ENCODE measurements at places on chromosomes 16 and 17.

DNA sequence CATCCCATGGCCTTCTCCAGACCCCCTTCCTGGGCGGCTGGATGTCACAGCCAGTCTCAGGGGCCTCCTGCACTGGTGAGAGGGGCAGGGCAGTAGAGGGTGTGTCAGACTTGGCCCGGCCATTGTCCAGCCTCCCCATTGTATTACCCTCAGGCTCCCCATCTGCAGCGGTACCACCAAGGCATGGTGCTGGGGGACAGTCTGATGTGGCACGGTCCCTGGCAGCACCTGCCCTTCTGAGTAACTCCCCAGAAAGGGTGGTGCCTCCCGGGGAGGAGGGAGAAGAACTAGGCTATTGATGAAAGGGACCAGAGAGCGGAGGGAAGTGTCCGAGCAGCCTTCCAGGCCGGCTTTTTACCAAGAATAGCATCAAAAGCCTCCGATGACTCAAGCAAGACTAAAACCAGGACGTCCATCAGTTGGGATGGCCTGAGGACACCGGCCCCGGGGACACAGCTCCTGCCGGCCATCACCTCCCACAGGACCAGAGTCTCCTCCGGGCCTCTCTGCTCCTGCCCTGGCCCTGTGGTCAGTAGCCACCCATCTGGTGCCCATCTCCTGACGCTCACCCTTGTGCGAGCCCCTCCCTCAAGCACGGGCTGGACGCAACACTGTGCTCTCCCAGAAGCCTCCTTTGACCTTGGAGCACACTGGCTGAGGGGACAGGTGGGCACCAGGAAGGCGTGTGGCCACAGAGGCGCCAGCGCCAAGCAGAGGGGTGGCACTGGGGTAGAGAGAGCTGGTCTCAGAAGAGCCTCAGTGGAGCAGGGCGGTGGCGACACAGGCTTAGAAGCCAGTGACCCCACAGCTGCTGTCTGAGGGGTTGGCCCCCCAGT lies 5.8 kb upstream of the CPNE7 start:
- no peak for DNase-seq

DNA sequence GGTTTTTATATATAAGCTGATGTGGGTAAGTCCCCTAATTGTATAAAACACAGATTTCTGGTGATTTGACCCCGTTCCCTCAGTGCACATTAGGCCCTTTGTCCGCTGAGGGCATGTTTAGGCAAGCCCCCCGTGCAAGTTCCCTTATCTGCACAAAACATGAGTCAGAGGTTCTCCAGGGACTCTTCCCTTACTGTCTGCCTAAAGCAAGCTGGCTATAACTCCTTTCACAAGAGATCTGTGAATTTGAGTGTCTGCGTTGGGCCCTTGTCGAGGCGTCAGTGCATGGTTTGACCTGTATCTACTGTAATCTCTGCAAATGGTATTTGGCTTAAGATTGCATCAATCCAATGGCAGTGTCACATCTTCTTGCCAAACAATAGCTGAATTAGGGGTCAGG lies 712.8 kb downstream of the CDH8 start:
- peak; percentile 46 for DNase-seq

DNA sequence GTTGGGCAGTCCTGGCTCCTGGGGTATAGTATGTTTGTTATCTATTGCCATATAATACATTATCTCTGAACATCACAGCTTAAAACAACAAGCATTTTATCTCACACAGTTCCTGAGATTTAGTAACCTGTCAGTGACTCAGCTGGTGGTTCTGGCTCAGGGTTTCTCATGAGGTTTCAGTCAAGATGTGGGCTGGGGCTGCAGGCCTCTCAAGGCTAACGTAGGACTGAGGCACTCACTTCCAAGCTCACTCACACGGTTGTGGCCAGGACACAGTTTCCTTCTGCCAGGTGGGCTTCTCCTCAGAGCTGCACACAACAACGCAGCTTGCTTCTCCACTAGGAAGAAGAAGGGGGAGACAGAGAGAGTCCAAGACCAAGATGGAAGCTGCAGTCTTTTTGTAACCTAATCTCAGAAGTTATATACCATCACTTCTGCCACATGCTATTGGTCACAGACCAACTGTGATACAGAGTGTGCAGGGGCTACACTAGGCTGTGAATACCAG lies 10.3 kb upstream of the MED13 start:
- DNase-seq: no peak

- peak; percentile 34 for DNase-seq
These were observed 1.1 kb downstream of the IL17C start for GRCh38 chr16:88639231-88640038.

DNA sequence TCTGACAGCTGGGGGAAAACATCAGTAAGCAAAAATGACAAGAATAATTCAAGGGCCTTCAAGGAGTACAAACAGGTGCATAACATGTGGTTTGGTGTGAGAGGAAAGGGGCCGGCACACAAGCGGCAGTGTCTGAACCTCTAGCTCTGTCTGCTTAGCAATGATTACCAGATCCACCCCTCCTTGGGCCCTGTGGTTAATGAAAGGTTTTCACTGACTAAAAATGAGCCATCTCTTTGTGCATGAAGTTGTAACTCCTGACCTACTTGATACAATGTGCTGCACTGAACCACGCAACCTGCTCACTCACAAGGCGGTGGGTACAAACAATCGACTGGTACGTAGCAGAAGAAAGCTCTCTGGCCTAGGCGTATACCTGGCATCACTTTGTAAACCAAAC lies 15.1 kb downstream of the FAM117A start:
- DNase-seq: no peak

GRCh38 chr17:36731811-36732210 lies 130.4 kb downstream of the MRM1 start:
- no peak for DNase-seq
